ENCODE measurements at places on chromosomes 11 and 22.

DNA sequence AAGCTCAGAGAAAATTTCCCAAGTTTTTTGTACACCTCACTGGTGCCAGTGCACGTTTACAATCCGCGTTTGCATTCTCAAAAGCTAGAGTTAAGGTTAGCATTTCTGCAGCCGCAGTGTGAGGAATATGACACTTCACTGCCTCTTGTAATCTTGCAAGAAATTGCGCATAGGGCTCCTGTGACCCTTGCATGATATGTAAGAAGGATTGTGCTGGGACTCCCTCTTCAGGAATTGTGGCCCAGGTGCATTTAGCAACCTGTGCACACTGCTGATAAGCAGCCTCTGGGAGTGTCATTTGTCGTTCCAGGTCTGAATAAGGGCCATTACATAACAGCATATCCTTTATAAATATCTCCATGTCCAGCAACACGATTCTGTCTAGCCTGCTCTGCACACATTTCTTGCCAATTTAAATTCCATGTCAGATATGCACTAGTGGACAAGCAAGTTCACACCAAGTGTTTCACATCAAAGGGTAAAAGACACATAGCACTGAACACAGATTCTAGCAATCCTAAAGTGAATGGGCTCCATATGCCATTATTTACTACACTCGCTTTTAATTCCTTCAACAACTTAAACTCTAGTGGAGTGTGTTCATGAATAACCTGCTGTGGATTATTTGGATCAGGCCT lies 69.2 kb upstream of the INCENP start:
- H3K27me3 ChIP-seq: no peaks in the 10 kb centered on the region
- no peak for DNase-seq
- H3K4me3 ChIP-seq: no peak overlapping the region

DNA sequence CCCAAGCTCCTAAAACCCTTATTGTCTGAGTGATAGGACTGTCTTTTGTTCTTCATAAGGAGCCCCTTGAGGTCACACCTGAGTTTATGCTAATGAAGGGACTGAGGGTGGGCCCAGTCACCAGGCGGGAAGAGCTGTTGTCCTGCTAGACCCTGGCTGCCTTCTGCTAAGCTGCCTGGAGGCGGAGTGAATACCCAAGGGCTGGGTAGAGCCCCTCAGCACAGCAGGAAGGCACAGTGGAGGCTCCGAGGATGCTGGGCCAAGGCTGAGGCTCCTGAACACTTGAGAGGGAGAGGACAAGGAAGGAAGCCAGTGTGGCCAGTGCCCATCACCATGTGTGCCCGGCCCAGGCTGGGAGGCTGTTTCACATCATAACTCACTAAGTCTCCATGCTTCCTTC lies 4.8 kb upstream of the PHF21B start:
- H3K4me3 ChIP-seq: no peak overlapping the region
- no peak for DNase-seq
- H3K36me3 ChIP-seq: no peaks in the 10 kb centered on the region
- no peak overlapping the region for H3K27ac ChIP-seq

- H3K27me3 ChIP-seq: no peaks in the 10 kb centered on the region
- H3K36me3 ChIP-seq: peaks cover 29% of the 10 kb centered on the region
- H3K4me1 ChIP-seq: peaks cover 100% of the 10 kb centered on the region
- no peak overlapping the region for H3K4me3 ChIP-seq
- peak overlapping the region; percentile 99 for H3K27ac ChIP-seq
- no peak for DNase-seq
These were observed 8.8 kb downstream of the CRY2 start for GRCh38 chr11:45856044-45856468.

DNA sequence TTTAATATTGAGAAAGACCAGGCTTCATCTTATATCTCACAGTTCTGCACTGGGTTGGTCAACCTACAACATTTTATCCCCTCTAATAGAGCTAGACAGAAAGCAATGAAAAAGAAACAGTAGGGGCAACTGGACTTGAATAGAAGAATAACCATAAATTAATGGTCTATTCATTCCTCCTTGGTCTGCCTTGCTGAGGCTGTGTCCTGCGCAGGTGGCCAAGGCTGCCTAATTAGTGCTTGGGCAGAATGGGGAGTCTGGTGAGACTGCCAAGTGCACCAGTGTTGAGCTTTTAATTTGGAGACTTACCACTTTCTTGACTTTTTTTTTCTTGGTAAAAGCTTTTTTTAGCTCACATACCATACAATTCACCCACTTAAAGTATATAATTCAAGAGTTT lies 35.0 kb upstream of the SPON1 start:
- no peak overlapping the region for H3K27ac ChIP-seq
- no peak overlapping the region for H3K4me3 ChIP-seq
- H3K36me3 ChIP-seq: no peaks in the 10 kb centered on the region
- no peak for DNase-seq
- H3K27me3 ChIP-seq: no peaks in the 10 kb centered on the region

DNA sequence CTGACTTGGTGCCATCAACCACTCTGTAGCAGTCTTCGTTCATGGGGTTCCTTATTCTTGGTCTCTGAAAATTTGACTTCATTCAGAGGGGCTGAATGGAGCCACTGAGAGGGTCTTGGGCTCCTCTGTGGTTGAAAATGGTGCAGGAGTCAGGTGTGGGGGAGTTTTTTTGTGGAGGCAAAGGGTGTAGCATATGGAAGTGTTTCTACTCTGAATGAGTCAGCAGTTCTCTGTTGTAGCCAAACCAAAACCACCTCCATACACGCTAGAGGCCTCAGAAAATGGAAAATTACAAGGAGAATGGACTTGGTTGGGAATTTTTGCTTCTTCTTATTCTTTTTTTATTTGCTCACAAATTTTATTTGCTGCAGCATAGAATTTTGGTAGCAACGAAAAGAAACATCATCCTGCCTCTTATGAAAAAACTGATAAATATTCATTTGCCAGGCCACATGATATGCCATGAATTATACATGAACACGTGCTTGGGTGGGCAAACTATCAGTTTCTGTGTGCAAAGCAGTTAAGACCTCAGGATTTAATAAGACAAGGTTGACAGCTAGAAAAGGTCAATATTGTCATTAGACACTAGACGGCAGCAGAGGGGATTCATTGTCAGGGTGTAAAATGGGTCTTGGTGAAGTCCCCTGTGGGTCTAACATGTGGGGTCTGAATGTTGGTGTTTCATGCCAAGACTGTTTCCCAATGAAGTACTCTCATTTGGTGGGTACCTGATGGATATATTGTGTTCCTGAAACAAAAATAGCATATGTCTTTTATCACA lies 111.7 kb downstream of the MYO18B start:
- H3K27me3 ChIP-seq: peaks cover 2% of the 10 kb centered on the region
- H3K4me3 ChIP-seq: no peak overlapping the region
- DNase-seq: no peak

- no peaks in the 10 kb centered on the region for H3K4me1 ChIP-seq
- no peak overlapping the region for H3K27ac ChIP-seq
- DNase-seq: no peak
- no peak overlapping the region for H3K4me3 ChIP-seq
These were observed 946.5 kb upstream of the RAG2 start for GRCh38 chr11:37544491-37544890.

DNA sequence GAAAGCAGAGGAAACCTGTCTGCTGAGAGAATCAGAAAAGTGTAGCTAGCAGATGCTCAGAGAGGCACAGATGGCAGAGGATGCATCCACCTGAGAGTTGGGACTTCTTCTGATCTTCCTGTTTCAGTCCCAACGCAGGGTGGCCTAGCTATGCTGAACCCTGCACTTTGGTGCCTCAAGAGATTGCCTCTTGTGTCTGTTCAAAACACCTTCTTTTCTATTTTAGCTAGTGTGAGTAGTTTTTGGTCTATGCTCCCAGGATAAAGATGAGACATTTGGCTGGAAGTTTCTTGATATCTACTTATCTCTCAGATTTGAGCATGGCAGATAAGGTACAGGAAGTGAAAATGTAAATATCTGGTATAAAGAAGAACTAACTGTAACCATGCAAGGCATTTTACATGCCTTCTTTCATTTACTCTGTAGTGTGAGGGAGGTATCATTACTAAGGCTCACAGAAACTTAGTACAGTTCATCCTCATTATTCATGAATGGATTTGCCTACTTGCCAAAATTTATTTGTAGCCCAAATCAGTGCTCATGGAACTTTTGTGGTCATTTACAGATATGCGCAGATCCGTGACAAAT lies 47.0 kb upstream of the PSMA1 start:
- no peaks in the 10 kb centered on the region for H3K4me1 ChIP-seq
- H3K27ac ChIP-seq: no peak overlapping the region
- no peak for DNase-seq
- no peaks in the 10 kb centered on the region for H3K27me3 ChIP-seq
- H3K4me3 ChIP-seq: no peak overlapping the region

All from left ventricle myocardium inferior (tissue), 1 donor.